Thoracic aorta endothelial cell (primary cell): ENCODE measurements at places on chromosomes 4 and X. TPM values are rescaled to one million over a fixed set of nuclear protein-coding genes. Genes with fewer than 3 reads are reported as not detected.

The CCDC158 gene
- total RNA-seq, result not detected in 2 replicates

The IRS4 gene
- total RNA-seq, result under 0.01 TPM in 1 of 2 replicates, not detected in the other

The MAGEC3 gene
- total RNA-seq, result not detected in 2 replicates

The DMRTC1 gene
- total RNA-seq, result not detected in 2 replicates

The MAGEA1 gene
- total RNA-seq, result not detected in 2 replicates

The SH2D1A gene
- not detected in 2 replicates for total RNA-seq

The CNGA1 gene
- total RNA-seq, result 0.14 TPM in 1 of 2 replicates, not detected in the other

The APBB2 gene
- total RNA-seq, result 260 and 271 TPM in 2 replicates

The LEF1 gene
- not detected in 2 replicates for total RNA-seq

The CCSER1 gene
- total RNA-seq, result 1.6 and 2.2 TPM in 2 replicates

The SSX2 gene
- not detected in 2 replicates for total RNA-seq

The XK gene
- under 0.01 and 0.07 TPM in 2 replicates for total RNA-seq

The FRMPD4 gene
- under 0.01 TPM in 1 of 2 replicates, not detected in the other for total RNA-seq

The APLN gene
- 132 and 170 TPM in 2 replicates for total RNA-seq

The DCAF12L1 gene
- 0.27 and 2.2 TPM in 2 replicates for total RNA-seq

The INTS6L gene
- total RNA-seq, result 4.7 and 5.1 TPM in 2 replicates

The PNCK gene
- not detected in 2 replicates for total RNA-seq

The LANCL3 gene
- total RNA-seq, result 0.93 and 1.6 TPM in 2 replicates
